Activated T-helper 9 cell treated with anti-CD3 and anti-CD28 coated beads, Interleukin-2, amount 50 U/mL, for 16 hours (primary cell): ENCODE measurements at places on chromosomes 16 and 17.
A peak's percentile ranks its signal among the peaks of the same experiment; 100 is the strongest.

DNA sequence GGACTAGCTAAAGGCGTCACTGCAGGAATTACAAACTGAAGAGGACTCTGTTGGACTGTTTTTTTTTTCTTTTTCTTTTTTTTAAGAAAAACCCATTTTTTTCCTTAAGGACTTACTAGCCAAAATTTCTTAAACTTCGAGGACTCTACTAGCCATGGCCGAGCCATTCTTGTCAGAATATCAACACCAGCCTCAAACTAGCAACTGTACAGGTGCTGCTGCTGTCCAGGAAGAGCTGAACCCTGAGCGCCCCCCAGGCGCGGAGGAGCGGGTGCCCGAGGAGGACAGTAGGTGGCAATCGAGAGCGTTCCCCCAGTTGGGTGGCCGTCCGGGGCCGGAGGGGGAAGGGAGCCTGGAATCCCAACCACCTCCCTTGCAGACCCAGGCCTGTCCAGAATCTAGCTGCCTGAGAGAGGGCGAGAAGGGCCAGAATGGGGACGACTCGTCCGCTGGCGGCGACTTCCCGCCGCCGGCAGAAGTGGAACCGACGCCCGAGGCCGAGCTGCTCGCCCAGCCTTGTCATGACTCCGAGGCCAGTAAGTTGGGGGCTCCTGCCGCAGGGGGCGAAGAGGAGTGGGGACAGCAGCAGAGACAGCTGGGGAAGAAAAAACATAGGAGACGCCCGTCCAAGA lies 878 bp downstream of the HEXIM1 start:
- peak; percentile 67 for DNase-seq

- no peak for DNase-seq
These were observed 5.9 kb upstream of the UTP6 start for GRCh38 chr17:31907342-31907962.

- DNase-seq: no peak
These were observed 935 bp downstream of the USP32 start for GRCh38 chr17:60390925-60391470.

- DNase-seq: peak; percentile 25
These were observed 2.4 kb upstream of the PERCC1 start for GRCh38 chr16:1428511-1428910.

DNA sequence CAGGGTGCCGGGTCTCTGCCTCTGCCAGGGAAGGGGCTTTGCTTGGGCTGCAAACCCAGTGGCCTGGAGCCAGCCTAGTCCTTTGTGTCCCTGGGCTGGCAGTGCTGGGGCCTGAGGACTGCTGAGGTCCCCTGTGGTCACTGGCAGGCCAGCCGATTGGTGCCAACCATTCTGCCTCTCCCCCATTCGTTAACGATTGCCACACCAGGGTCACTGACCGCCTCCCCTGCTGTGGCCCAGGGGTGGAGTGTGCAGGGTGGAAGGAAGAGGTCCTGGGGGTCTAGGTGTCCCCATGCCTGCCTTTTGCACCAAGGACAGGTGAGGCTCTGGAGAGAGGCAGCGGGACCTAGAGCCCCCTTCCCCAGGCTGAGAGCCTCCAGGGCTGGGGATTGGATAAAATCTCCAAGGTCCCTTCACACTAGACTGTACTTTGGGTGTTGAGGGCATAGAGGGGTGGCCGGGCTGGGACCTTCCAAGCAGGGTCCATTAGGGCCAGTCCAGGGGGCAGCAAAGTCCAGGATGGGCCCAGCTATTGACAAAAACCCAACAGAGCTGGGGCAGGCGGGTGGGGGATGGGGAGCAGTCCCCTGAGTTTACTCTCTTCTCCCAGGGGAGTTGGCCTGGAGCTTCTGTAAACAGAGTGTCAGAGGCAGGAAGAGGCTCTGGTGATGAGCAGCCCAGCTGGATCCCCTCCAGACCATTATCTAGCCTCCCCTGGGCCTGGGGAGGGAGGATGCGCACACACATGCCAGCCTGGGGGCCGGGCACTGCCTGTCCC lies 1.1 kb downstream of the VASN start:
- no peak for DNase-seq
